ENCODE measurements at places on chromosomes 2 and 18.

- no peak for DNase-seq
Observed at GRCh38 chr2:39737661-39738060, 41.4 kb downstream of the THUMPD2 start.

GRCh38 chr2:121491518-121491917 lies 39.2 kb upstream of the RNU4ATAC start:
- no peak for DNase-seq

- DNase-seq = no peak
Observed at GRCh38 chr2:173286153-173286809, 68.4 kb upstream of the CDCA7 start.

- no peak for DNase-seq
Observed at GRCh38 chr18:25279961-25280360, 72.0 kb downstream of the ZNF521 start.

DNA sequence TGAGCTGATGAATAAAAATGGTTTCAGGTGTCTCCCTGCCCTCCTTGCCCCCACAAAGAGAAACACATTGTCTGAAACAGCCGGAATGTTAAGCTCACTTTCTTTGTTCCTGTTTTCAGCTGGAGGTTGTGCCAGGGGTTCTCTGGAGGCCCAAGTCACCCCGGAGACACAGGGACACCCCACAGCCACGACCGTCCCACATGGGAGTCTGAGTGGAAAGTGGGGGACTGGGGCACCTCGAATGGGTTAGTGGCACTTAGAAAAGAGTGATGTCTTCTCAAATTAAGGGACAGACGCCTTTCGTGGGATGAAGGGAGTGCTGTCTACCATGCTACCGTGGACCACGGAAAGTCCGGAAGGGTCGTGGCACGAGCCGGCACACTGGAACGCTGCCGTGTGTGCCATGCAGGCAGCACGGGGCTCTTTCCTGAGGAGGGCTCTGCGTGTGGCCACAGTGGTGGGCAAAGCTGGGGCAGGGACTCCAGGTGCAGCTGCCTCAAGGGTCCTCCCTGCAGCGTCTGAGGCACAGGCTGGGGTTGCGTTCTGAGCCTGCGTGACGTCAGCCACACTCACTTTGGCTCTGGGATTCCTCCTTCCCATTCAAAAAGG lies 39.4 kb upstream of the CTDP1 start:
- no peak for DNase-seq

DNA sequence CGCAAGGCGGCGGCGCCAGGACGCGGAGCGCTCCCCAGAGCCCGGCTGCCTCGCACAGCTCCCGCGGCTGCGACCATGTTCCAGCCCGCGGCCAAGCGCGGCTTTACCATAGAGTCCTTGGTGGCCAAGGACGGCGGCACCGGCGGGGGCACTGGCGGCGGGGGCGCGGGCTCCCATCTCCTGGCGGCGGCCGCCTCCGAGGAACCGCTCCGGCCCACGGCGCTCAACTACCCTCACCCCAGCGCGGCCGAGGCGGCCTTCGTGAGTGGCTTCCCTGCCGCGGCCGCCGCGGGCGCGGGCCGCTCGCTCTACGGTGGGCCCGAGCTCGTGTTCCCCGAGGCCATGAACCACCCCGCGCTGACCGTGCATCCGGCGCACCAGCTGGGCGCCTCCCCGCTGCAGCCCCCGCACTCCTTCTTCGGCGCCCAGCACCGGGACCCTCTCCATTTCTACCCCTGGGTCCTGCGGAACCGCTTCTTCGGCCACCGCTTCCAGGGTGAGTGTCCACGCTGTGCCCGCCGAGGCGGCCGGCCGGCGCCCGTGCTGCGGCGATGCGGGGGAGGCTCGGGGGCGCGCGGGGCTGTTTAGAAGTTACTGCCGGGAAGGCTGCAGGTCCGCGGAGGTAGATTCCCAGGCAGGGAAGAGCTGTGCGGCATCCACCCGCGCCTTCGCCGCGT lies 696 bp downstream of the EMX1 start:
- peak; percentile 30 for DNase-seq

DNA sequence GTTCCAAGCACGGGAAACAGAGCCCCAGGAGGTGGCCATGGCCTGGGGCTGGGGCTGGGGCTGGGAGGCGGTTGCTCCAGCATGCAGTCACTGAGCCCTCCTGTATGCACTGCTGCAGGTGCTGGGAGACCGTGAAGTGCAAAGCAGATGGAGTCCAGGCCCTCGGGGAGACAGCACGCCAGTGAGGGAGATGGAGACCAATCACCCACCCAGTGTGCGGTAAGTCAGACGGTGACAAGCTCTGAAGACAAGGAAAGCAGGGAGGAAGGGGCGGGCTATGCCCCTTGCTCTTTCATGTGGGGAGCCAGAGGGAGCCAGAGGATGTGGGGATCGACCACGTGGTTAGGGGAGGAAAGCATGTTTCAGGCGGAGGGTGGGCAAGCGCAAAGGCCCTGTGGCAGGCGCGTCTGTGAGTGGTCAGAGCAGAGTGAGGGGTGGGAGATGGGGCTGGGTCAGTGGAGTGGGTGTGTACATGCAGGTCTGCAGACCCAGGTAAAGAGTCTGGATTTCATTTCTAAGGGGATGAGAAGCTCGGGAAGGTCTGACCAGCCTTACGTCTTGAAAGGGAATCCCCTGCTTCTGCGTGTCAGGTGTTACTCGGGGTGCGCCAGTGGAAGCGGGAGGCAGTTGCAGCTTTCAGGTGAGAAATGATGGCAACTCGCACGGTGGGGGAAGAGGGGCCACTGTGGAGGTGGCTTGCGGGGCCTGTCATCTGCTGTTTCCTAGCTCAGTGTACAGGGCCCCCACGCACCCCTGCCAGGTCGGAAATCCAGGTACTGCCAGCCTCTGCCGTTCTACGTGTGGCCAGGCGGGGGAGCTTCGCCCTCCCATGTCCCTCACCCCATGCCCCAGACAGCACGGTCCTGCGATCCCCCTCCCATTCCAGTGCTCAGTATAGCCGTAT lies 19.4 kb downstream of the RRM2 start:
- DNase-seq = peak; percentile 39

DNA sequence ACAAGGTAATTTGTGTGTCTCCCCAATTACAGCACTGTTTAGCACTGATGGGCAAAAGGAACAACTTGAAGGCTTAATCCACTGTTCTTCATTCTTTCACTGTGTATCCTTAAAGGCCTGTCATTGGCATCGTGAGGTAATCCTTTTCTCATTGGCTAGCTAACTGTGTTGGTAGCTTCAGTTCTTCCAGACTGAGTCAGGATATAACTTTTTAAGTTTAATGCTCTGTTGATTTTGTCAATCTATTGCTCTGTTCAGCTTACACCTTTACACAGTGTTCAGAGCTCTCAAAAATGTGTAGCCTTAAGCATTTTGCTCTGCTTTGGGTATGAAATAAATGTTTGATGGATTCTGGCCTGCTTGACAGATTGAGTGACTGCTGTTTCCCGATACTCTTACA lies 148.2 kb downstream of the KIAA1328 start:
- DNase-seq = no peak

- no peak for DNase-seq
Observed at GRCh38 chr18:11034884-11035283, 114.5 kb downstream of the PIEZO2 start.

DNA sequence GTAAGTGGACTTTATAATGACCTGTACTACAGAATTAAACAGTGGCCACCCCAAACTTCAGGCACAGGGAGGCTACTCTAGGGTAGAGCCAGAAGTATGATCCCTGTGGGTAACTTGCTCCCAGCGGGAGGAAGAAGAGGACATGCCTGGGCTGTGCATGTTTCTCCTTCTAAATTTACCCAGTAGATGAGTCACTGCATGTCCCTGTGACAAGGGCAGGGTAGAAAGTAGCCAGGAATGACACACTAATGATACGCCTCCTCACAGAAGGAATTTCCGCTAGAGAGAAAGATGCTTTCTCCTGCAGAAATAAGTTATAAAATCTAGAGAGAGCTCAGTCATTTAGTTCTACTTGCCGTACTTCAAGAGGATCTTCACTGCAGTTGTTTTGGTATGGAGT lies 7.5 kb downstream of the ACYP2 start:
- DNase-seq = no peak

- no peak for DNase-seq
Observed at GRCh38 chr2:209901172-209901571, 101.3 kb upstream of the RPE start.

GRCh38 chr2:179605341-179605740 lies 256.1 kb downstream of the ZNF385B start:
- DNase-seq = no peak

GRCh38 chr18:75393721-75394120 lies 33.8 kb downstream of the SMIM21 start:
- no peak for DNase-seq

DNA sequence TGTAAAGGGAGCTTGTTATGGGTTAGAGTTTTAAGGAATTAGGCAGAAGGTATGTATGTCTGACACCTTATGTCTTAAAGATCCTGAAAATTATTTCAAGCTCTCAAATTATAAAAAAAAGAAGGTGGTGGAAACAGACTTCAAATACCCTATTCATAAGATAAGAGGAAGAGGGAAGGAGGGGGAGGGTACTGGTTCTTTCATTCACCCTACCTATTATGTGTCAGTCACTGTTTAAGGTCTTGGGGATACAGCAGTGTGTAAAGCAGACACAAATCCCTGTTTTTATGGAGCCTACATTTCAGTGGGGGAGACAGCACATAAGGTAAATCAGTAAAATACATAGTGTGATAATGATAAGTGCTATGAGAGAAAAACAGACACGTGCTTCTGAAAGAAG lies 184.4 kb downstream of the FHOD3 start:
- DNase-seq = no peak

DNA sequence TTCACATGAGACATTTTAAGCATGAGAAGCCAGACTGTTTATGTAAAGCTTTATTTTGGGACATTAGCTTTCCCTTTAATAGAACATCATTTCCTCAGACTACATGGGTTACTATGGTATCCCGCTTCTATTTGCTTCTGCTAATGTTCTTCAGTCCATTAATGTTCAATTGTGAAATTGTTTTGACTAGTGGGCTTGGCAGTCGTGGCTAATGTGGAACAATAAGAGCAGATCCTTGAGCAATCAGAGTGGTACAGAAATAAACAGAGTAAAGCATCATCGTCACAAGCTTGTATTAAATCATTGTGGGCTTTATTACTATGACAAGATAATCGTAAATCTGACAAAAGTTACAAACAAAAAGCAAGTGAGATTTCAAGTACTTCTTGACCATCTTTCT lies 60.2 kb downstream of the PDE1A start:
- no peak for DNase-seq

DNA sequence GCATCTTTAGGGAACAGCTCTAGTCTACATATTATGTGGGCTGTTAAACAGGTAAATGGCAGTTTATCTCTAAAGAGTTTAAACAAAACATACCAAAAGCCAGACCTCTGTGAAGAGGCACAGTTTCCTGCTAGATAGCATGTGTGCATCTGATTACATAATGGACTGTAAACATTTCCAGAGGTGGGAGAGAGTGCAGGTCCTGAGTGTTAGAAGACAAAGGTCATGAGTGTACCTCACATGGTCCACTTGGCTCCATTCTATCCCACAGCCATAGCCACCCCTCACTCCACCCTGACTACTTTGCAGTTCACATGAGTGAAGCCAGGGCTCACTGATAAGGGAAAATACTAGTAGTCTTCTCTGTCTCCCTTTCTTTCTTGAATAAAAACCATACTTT lies 233.4 kb downstream of the MTX2 start:
- DNase-seq = no peak

GRCh38 chr2:232493701-232494474 lies 6.3 kb upstream of the ECEL1 start:
- DNase-seq = no peak

- no peak for DNase-seq
Observed at GRCh38 chr2:144607891-144608521, 88.1 kb upstream of the ZEB2 start.

GRCh38 chr2:219405958-219406860 lies 12.0 kb upstream of the DES start:
- no peak for DNase-seq

- no peak for DNase-seq
Observed at GRCh38 chr2:206387808-206388207, 55.5 kb upstream of the ADAM23 start.

DNA sequence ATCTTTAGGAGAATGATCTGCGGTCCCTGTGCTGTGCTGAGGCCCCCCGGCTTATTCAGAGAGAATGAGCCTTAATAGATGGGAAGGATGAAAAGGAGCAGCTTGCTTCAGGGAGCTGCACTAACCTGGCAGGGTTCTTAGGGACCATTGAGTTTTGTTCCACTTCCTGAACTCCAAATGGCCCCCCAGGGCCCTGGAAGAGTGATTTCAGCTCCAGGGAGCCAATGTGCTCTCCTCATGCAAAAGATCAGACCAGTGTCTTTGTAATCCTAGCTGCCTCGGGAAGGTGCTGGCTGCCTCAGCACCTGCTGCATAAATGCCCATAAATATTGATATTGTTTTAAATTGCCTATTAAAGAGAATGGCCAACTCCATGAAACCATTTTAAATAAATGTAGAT lies 210.2 kb downstream of the NCK2 start:
- no peak for DNase-seq

GRCh38 chr2:68320118-68320641 lies 431 bp upstream of the CNRIP1 start:
- DNase-seq = no peak

DNA sequence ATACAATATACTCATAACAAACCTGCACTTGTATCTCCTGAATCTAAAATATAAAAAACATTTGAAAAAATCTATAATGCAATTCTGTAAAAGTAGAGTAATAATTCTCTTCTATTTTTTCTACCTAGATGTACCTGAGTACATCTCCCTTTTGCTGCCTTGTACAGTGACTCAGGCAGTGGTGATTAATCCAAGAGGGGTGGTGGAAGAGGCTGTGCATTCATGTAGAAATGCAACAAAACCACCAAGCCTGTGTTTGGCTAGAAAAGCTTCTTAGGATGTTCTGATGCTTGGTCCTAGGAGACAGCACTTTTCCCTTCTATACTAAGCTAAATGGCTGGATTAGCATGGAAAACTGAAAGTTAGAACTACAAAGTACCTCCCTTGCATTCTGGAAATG lies 245.8 kb downstream of the DPP10 start:
- DNase-seq = no peak

GRCh38 chr18:46718501-46719341 lies 38.1 kb downstream of the ST8SIA5 start:
- no peak for DNase-seq

GRCh38 chr18:24935896-24936295 lies 416.1 kb downstream of the ZNF521 start:
- no peak for DNase-seq

DNA sequence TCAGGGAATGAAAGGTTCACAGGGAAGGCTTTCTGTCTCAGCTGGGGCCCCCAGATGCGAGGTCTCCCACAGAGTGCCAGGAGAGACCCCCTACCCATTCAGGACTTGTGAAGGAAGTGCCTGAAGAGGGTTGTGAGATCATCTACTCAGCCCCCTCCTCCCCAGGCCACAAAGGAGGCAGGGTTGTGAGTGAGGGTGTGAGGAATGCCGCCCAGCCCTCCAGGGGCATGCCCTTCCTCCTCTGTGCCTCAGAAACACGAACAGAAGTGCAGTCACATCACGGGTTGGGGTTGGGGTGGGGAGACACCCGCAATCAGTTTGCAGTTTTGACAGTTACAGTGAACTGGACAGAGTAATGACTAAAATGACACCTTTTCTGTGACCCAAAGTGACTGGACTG lies 5.0 kb downstream of the MAL start:
- DNase-seq = no peak

GRCh38 chr2:1511455-1511854 lies 98.2 kb downstream of the TPO start:
- DNase-seq = no peak

GRCh38 chr2:12417786-12418185 lies 298.9 kb upstream of the TRIB2 start:
- DNase-seq = no peak
